ENCODE measurements at places on chromosomes 4 and X.
A peak's percentile ranks its signal among the peaks of the same experiment; 100 is the strongest.

DNA sequence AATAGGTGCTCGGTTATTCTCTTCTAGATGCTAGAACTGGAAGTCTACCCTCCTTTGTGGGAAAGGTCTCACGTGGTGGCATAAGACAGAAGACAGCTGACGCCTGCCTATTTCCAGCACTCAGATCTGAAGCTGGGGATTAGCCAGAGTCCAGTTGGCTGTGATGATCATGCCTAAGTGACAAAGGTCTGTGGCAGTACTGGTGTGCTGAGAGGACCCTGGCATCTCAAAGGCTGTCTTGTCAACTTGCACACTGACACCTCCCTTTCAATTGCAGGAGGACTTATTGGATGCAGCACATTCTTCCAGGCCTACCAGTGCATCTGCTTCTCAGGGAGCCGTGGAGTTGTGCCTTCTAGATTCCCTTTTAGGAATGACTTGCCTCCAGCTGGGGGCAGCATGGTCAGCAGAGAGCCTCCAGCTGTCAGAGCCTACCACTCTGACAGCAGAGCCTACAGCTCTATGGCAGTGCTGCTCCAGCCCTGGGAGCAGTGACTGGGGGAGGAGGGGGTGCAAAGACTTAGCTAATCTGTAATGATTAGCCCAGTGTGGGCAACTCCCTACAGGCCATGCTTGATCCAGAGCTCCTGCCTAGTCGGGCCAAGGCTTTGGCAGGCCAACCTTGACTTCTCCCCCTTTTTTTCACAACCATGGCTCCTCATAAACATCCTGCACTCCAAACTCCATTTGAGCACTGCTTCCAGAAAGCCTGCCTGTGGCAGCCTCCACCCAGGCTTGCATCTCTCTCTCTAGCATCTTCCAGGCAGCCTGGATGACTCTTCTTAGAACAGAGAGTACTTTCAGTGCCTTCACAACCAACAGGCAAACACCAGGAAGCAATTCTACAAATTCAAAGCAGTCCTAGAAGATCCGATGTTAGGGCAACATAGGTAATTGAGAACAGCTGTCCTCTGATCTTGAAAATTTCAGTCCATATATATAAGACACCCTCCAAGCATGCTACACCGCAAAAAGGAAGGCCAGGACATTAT, 13.8 kb upstream of the FGFBP2 start:
- no peak for DNase-seq

- DNase-seq, result no peak
Measured at GRCh38 chr4:164212714-164213113, 541.2 kb upstream of the SMIM31 start.

- DNase-seq, result no peak
Measured at GRCh38 chrX:21806691-21807090, 32.7 kb upstream of the MBTPS2 start.

DNA sequence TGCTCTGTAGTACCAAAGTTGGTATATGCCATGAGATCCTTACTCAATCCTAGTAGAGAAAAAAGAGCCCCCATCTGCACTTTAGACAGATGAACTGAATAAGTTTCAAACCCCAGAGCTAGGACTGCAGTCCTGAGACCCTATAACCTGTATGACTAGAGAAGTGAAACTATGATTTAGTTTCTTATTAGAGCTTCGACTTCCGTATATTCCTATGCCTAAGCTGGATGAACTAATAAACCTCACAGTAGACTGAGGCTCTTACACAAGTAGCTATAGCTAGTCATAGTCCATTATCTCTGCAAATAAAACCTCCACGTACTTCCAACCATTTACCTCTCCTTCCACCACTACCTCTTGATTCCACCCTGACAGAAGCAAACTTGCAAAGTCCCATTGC, 6.3 kb upstream of the OTUD4 start:
- DNase-seq, result no peak

GRCh38 chrX:45557387-45557786, 356.7 kb upstream of the DIPK2B start:
- DNase-seq, result no peak

DNA sequence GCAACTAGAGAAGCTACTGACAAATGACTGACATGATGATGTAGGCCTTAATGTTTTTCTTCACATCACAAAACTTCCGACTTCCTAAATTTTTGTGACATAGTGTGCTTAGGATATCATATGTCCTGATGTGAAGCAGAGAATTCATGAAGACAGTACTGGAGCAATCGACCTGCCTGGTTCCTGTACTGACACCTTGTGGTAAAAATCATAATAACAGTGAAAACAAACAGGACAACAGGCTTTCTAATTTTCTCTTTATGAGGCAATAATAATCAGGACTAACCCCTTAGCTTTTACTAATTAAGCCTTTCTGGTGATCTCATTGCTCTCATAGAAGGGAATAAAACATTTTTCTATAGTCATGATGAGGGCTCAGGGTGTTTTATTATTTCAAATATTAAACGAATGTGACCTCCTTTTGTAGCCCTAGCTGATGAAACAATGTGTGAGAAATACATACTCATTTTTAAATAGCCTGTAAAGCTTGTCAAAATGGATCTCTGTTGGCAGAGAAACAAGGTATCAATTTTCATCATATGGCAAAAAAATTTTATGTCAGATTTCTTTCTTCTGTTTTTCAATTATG, 158.4 kb downstream of the TENT5D start:
- peak; percentile 0 for DNase-seq

- no peak for DNase-seq
Measured at GRCh38 chrX:139246295-139246694, 284.2 kb upstream of the F9 start.

- DNase-seq, result no peak
Measured at GRCh38 chr4:108301545-108302251, 133.0 kb upstream of the LEF1 start.

- DNase-seq, result no peak
Measured at GRCh38 chr4:2217726-2218125, 24.2 kb downstream of the HAUS3 start.

GRCh38 chr4:107348188-107349050, 312.3 kb upstream of the DKK2 start:
- no peak for DNase-seq

- DNase-seq, result no peak
Measured at GRCh38 chrX:8034058-8034457, 106.8 kb upstream of the PNPLA4 start.

Data from NCI-H1105 treated with DMSO at 0.1 percent for 48 hours (cell line).